ENCODE measurements at places on chromosomes 11 and 22.

DNA sequence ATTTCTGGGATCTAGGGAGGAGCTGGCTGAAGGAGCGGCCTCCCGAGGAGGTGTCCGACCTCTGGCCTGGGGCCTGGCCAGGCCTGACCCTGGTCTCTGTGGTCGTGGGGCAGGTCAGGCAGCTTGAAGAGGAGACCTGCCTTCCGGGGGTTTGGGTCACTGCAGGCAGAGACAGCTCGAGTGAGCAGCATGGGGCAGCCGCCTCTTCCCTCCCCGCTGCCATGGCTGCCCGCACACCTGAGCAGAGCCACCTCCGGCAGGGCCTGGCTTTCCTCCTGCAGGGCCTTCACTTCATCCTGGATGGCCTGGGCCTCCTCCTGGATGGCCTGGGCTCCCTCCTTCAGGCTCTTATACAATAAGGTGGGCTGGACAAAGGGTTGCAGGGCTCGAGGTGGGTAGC, 8.0 kb upstream of the NAALADL1 start:
- DNase-seq = no peak

- no peak for DNase-seq
Observed at GRCh38 chr22:42066126-42066761, 4.4 kb downstream of the NAGA start.

- DNase-seq = no peak
Observed at GRCh38 chr22:21003782-21004181, 1.9 kb upstream of the THAP7 start.

DNA sequence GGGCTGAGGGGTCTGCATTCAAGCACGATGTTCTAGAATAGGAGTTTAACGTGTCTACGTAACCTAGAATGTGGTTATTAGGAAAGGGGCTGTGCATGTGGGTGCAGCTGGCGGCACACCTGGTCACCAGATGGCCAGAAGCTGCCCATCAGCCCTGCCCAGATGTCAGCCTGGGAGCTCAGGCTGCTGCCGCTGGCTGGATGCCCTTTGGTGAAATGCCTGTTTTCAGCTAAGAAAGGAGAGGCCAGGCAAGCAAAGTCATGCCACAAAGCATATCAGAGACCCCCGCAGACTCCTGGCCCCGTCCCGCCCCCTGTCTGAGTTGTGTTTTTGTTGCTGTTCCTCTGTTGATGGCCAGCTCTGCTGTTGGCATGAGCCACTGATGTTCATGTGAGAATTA, 11.3 kb upstream of the ADORA2A start:
- no peak for DNase-seq

DNA sequence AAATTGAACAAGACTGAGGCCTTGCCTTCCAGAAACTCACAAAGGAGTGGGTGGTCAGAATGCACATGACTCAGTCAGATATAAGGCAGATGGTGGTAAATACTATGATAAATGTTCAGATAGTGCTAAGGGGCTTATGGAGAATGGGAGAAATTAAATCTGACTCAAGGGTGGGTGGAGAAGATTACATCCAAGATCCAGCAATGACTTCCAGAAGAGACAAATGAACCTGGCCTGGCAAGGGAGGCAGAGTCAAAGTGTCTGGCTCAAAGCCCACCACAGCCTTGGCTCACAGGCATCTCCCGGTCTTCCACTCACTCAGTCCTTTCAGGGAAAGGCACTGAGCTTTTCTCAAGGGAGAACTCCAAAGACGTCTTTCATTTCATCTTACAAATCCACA, 6.1 kb upstream of the ZBTB16 start:
- no peak for DNase-seq

DNA sequence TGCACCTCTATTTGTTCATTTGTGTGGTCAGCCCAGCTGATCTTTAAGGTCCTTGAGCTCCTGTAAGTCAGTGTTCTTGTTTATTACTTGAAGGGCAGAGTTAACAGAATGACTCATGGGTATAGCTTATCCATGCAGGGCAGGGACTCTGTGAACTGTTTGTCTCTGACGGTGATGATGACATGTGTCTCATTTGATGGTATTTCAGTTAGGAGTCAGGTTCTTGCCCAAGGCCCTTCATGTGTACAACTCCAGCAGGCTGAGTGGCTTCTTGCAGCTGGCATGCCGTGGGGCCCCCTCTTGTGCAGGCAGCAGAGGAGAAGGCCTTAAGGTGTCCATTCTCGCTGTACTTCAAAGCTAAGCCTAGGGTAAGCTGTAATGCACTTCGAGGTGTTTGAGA, 165.1 kb downstream of the DBX1 start:
- no peak for DNase-seq

DNA sequence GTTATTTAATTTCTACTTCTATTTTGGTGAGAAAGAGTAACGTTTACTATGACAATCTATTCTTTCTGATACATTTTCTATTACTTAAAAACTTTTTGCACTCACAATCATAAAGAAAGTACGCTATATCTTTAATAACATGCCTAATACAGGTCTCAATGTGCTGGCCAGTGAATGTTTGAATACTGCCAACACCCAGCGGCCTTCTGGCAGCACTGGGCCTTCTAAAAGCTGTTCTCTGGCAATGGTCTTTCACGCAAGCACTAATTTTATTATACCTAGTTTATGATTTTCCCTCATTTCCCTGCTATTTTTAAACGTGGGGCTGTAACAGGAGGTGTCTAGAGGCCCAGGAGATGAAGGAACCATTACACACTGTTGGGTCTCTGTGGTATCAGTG, 349.8 kb upstream of the PITPNB start:
- DNase-seq = no peak

- no peak for DNase-seq
Observed at GRCh38 chr11:67606093-67606491, 644 bp upstream of the NDUFV1 start.

GRCh38 chr11:70580036-70580805, 181.9 kb downstream of the CTTN start:
- no peak for DNase-seq

DNA sequence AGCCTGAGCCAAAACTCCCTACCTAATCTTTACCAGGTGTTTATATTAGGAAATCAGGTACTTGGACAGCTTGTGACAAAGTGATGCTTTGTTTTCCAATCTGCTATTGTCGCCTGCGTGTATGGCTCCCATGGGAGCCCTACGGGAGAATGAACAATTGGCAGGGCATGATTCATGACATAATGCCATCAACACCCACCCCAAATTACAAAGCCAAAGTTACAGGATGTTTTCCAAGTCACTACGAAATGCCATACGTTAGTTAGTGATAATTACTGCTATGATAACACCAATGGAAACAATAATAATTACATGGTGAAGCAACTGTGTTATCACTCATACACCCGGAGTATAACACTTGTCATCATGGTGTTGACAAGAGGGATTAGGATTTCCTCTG, 226.4 kb downstream of the FAM181B start:
- no peak for DNase-seq

DNA sequence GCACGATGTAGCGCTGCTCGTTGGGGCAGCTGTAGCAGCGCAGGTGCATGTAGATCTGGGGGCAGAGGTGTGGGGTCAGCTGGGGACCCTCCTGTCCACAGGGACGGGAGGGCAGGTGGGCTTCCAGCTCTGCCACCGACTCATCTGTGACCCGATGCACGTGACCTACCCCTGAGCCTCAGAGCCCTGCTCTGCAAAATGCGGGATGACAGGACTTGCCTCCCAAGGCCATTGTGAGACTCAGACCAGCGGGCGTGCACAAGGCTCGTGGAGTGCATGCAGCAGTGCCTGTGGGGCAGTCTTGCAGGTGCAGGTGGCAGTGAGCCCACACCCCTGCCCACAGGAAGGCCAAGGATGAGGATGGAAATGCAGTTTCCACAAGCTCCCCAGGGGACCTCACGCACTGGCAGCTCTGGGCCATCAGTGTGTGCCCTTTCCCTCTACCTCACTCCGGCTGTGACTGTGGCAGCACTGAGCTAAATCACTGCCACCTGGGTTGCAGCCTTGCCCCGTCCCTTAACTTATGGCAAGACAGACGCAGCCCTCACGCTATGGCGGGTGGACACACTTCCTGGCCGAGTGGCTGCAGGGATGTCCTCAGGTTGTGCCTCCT, 26.7 kb downstream of the TMEM184B start:
- DNase-seq = no peak

- DNase-seq = no peak
Observed at GRCh38 chr11:90717522-90717921, 494.7 kb upstream of the CHORDC1 start.

DNA sequence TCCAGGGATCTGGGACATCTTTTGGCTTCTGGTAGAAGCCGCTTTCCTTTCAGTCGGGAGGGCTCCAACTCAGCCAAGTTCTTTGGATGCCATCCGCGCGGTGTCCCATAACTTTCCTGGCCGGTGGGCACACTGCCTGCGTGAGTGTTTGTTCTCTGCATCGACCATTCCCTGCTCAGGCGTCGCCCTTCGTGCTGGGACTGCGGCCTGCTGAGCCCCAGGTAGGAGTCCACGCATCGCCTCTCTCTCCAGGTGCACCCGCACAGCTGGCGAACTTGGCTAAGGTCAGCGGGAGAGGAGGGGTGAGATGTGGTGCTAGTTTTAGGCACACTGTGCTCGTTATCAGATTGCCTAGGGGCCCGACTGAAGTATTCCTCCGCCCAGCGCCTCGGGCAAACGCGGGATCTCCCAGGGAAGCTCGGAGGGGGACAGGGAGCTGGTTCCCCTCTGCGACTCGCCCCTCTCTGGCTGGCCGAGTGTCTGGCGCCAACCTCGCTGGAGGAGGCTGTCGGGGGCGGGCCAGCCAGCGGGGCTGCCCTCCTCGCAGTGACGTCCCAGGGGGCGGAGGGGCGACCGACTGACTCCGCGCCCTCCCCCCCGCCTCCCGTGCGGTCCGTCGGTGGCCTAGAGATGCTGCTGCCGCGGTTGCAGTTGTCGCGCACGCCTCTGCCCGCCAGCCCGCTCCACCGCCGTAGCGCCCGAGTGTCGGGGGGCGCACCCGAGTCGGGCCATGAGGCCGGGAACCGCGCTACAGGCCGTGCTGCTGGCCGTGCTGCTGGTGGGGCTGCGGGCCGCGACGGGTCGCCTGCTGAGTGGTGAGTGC, at the start of gene LAYN:
Gene LAYN (plus strand): TSS at position 607 of the 823 bp plus-strand sequence. CDS start 124 bp downstream, at position 731.
- DNase-seq = peak; percentile 41

GRCh38 chr11:133834682-133835592, 10.4 kb downstream of the SPATA19 start:
- DNase-seq = no peak

- DNase-seq = peak; percentile 46
Observed at GRCh38 chr22:43376765-43377547, 33.8 kb upstream of the SCUBE1 start.

DNA sequence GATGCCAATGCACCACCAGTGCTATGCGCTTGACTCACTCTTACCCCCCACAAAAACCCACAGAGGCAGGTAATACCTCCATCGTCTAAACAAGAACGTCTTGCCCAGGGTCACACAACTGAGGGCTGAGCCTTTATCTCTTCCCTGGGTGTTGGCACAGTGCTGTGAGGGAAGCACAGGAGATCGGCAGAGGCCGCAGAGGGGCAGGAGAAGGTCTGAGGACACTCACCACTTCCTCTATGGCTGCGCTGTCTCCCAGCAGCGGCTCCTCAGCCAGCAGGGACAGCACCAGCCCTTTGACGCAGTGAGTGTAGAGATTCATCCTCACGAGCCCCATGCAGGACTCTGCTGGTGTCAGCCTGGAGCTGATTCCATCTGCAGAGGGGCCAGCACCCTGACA, 19.9 kb downstream of the HPS4 start:
- DNase-seq = no peak

GRCh38 chr11:11486423-11486822, 133.4 kb upstream of the CSNK2A3 start:
- DNase-seq = no peak

DNA sequence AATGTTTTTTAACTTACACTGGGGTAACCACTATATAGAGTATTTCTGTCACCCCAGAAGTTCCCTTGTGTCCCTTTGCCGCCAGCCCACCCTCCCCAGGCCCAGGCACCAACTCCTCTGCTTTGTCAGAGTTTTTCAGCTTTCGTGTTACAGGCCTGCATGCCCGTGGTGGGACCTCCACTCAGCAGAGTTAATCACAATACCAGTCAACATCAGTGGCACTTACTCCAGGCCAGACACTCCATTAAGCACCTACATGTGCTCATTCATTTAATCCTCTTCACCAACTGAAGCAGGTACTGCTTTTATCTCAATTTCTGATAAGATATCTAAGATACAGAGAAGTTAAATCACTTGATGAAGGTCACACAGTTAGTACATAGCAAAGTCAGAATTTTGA, 63.3 kb downstream of the LIF start:
- no peak for DNase-seq

- peak; percentile 84 for DNase-seq
Observed at GRCh38 chr11:64331569-64332371, 8.2 kb upstream of the CCDC88B start.

DNA sequence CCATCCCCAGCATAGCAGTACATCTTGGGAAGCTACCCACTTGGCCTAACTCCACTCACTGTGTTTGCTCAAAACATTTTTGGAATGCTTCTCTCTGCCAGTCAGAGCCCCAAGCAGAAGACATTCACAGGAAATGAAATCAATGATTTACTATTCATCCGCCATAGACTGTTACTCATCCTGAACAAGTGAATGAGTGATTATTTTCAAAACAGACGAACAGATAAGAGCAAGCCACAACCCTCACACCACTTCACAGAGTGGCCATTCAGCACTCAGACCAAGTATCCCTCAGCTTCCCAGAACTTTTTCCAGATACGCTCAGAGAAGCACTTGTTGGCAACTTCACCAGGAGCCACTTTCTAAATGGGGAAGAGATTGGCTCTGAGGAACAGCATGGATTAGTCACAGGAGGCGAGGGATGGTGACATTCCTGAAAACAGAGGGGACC, 13.0 kb upstream of the UBASH3B start:
- DNase-seq = no peak

- DNase-seq = no peak
Observed at GRCh38 chr22:30337461-30337778, 10.7 kb upstream of the TBC1D10A start.

GRCh38 chr22:35743326-35743860, 25.7 kb downstream of the APOL5 start:
- DNase-seq = no peak

- DNase-seq = no peak
Observed at GRCh38 chr11:57502870-57503269, 12.6 kb downstream of the SLC43A1 start.

- DNase-seq = no peak
Observed at GRCh38 chr22:25091458-25091857, 108.2 kb upstream of the CRYBB3 start.

DNA sequence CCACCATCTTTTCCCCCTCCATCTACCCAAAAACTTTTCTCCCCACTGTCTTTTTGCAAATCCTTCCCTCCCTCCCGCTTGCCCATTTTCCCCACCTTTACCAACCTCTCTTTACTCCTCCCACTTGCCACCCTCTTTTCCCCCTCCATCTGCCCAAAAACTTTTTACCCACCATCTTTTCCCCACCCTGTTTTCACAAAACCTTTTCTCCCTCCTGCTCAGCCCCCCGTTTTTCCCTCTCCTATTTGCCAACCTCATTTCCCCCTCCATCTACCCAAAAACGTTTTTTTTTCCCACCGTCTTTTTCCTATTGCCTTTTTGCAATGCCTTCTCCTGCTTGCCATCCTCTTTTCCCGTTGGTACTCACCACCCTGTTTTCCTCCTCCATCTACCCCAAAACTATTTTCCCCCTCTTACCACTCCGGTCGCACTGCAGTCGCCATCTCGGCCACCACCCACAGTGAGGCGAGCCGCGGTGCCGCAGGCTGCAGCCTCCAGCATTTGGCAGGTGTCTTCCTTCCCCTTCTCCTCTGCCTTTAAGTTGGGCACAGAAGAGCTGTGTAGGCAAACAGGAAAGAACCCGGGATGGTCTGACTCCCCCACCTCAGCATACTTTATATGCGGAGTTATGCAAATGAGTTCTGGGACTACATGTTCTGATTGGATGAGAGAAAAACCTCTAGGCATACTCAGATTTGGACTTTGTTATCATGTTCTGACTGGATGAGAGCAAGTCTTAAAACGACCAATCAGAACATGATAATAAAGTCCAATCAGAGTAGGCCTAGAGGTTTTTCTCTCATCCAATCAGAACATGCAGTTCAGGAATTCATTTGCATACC, 121.2 kb upstream of the VPREB1 start:
- no peak for DNase-seq
